Activated naive CD8-positive, alpha-beta T cell treated with anti-CD3 and anti-CD28 coated beads, Interleukin-2, amount 50 U/mL, for 16 hours (primary cell): ENCODE measurements at places on chromosomes 2 and 18.

DNA sequence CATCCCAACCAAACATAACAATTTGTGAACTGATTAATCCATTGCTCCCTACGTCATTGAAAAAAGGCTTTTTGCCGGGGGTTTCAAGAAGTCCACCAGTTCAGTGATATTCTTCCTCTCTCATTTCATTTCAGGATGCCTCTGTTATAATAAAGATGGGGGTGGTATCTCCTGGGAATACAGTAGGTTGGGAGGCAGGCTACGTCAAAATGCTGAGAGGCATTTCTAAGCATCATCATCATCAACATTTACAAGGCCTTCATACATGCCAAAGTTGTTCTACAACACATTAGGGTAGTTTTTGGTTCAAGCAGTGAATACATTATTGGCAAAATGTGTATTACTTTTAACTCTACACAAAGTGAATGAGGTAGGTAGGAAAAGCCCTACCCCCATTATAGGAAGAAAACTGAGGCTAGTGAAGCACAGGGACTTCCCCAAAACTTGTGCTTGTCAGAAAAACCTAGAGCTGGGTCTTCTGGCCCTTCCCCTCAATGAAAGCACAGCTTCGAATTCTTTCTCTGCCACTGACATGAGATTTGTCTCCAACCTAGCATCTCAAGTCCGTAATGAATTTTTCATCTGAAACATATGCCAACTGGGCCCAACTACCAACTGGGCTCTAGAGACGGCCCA lies 11.3 kb downstream of the OSR1 start:
- no peak for DNase-seq

- DNase-seq, result no peak
These were observed 101.0 kb downstream of the MIB1 start for GRCh38 chr18:21841570-21841969.

DNA sequence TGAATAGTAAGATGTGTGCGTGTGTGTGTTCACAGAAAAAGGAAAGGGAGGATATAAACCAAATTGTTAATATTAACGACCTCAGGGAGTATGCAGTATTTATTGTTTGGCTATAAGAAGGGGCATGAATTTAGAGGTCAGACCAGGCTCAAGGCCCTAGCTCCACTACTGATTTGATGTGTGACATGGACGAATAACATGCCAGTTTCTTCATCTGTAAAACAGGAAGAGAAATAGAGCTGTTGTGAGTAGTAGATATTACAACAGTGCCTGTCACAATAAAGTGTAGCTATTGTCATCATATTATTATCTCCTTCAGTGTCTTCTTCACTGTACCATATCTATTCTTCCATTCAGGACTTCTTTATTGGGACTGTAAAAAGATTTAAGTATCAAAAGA lies 4.1 kb upstream of the MAT2A start:
- DNase-seq, result no peak

DNA sequence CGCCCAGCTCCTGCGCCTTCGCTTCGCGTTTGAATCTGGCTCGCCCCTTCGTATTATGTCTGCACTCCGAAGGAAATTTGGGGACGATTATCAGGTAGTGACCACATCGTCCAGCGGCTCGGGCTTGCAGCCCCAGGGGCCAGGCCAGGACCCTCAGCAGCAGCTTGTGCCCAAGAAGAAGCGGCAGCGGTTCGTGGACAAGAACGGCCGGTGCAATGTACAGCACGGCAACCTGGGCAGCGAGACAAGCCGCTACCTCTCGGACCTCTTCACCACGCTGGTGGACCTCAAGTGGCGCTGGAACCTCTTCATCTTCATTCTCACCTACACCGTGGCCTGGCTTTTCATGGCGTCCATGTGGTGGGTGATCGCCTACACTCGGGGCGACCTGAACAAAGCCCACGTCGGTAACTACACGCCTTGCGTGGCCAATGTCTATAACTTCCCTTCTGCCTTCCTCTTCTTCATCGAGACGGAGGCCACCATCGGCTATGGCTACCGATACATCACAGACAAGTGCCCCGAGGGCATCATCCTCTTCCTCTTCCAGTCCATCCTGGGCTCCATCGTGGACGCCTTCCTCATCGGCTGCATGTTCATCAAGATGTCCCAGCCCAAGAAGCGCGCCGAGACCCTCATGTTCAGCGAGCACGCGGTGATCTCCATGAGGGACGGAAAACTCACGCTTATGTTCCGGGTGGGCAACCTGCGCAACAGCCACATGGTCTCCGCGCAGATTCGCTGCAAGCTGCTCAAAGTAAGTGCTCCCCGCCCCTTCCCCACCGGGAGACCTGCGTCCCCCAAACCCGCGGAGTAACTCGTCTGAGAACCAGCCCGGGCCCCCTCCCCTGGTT lies 453 bp downstream of the KCNJ3 start:
- no peak for DNase-seq
